ENCODE measurements at places on chromosomes 3 and 15. TPM values are rescaled to one million over a fixed set of nuclear protein-coding genes. Genes with fewer than 3 reads are reported as not detected.

Gene SLC22A14
- total RNA-seq: not detected

Gene ATP10A
- total RNA-seq: not detected

Gene AP3B2
- total RNA-seq: not detected

Gene C3orf85
- not detected for total RNA-seq

Gene THAP10
- 0.87 TPM for total RNA-seq

Gene FSIP1
- 0.44 TPM for total RNA-seq

Gene SCG5
- 0.44 TPM for total RNA-seq

Gene GHSR
- not detected for total RNA-seq

Gene NSUN3
- total RNA-seq: 18.8 TPM

Gene SLC22A13
- total RNA-seq: under 0.01 TPM

Gene UBAP1L
- total RNA-seq: 2.6 TPM

Gene AHSG
- not detected for total RNA-seq

Gene DGKG
- total RNA-seq: 2.0 TPM
